ENCODE measurements at places on chromosomes 5 and 9.
A peak's percentile ranks its signal among the peaks of the same experiment; 100 is the strongest.

- no peak for DNase-seq
These were observed 4.9 kb upstream of the TRAF1 start for GRCh38 chr9:120931231-120932085.

DNA sequence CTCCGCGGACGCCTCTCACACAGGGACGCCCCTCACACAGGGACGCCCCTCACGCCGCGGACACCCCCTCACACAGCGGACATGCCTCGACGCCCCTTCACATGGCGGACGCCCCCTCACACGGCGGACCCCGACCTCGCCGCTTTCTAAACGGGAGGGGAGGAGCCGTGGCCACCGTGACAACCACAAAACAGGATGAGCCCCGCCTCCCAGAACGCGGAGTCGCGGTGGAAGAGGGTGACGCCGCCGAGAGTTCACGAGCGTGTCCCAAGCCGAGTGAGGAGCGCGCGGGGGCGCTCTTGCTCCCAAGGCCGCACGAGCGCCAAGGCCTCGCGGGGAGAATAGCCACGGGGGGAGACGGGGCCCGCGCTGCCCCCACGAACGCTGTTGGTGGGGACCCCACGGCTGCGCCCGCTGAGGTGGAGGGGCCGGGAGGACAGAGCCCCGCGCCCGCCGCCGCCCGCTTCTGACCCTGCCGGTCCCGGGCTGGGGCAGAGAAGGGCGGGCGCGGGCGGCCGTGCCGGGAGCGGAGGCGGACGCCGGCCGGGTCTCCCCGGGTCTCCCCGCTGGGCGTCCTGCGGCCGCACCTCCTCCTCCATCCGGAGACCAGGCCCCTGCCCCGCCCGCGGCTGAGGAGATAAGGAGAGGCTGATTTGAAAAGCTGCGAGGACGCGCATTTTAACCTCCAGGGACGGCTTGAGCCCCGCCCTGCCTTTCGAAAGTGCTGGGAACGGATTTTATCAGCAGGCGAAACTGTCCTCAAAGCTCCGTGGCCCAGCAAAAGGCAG, 3.9 kb upstream of the NKD2 start:
- DNase-seq, result no peak

GRCh38 chr9:110578575-110579033, 937 bp downstream of the SVEP1 start:
- DNase-seq, result no peak

DNA sequence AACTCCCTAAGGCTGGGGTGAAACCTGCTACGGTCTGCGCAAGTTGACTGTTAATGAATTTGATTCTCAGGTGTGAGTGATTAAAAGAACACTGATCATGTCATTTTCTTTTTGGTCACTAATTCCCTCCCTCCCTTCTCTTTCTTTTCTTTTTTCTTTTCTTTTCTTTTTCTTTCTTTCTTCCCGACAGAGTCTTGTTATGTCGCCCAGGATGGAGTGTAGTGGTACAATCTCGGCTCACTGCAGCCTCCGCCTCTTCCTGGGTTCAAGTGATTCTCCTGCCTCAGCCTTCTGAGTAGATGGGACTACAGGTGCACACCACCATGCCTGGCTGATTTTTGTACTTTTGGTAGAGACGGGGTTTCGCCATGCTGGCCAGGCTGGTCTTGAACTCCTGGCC, 2.6 kb downstream of the ANXA1 start:
- DNase-seq, result no peak

- DNase-seq, result no peak
These were observed 214.6 kb upstream of the TLE4 start for GRCh38 chr9:79357194-79357593.

DNA sequence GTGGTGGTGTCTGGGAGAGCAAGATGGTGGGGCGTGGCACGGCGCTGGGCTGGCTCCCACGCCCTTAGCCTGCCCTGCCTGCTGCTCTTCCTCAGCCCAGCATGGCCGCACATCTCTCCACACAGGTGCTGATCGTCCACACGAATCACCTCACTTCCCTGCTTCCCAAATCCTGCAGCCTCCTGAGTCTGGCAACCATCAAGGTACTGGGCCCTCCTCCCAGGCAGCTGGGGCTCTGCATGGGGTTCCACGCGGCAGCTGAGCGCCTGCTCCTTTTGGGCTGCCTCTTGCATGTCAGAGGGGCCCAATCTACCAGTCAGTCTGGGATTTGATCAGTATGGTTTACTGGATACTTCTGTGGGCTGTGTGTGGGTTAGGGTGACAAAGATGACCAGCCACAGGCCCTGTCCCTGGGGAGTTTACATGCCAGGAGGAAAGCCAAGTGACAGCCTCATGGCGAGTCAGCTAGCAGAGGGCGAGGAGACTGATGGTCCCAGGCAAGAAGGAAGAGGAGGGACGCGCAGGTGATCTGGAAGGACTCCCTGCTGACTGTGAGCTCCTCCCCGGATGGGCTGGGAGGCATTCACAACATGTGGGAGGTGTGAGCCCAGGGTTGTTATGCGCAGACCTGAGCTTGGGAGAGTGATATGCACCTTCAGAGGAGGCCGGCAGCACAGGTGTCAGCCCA, 6.0 kb downstream of the LRSAM1 start:
- no peak for DNase-seq

GRCh38 chr5:143648696-143649095, 163.3 kb upstream of the HMHB1 start:
- DNase-seq, result peak; percentile 2

GRCh38 chr5:117590944-117591343, 1016.3 kb upstream of the SEMA6A start:
- DNase-seq, result no peak

DNA sequence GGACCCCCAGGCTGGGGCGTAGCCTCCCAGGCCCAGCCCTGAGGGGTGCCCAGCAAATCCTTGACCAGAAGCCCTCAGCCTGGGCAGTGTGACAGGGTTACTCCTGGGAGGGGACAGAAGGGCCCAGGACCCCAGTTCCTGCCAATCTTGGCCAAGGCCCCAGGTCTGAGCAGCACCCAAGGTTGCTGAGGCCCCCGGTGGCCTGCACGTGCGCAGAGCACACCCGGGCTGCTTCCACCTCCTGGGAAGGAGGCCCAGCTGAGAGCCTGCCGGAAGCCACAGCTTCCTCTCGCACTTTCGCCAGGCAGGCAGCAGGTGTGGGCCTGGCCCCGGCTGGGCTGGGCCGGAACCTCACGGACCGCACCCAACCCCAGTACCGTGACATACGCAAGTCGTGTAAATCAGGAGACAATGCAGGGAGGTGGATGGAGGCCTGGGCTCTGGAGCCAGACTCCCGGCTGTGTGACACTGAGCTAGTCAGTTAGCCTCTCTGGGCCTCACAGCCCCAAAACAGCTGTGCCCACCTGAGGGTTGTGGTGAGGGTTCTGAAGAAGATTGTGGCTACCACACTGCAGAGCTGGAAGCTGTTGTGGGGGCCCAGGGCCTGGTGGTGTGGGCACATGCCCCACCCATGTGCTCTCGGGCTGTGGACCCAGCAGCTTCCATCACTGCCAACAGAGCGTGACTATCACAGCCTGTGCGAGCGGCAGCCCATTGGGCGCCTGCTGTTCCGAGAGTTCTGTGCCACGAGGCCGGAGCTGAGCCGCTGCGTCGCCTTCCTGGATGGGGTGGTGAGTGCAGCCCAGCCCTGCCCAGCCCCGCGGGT, 5.1 kb downstream of the GRK6 start:
- DNase-seq, result no peak

DNA sequence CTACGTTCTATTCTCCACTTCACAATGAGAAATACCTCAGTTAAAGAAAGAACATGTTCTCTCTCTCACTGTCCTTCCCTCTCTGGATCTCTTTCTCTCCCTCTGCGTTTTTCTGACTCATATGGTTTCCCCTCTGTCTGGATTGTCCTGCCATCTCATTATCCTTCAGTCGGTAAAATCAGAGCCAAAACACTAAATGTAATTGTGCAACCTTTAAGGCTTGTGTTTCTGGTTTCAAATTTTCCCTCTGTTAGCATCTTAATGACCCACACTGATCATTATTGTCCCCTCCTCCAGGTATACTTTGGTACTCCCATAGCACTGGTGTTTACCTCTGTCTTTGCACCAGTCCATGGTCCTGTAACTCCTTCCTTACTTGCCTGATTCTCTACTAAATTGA, 509.4 kb upstream of the C9orf72 start:
- no peak for DNase-seq

GRCh38 chr5:96896276-96896675, 20.0 kb downstream of the ERAP2 start:
- no peak for DNase-seq

DNA sequence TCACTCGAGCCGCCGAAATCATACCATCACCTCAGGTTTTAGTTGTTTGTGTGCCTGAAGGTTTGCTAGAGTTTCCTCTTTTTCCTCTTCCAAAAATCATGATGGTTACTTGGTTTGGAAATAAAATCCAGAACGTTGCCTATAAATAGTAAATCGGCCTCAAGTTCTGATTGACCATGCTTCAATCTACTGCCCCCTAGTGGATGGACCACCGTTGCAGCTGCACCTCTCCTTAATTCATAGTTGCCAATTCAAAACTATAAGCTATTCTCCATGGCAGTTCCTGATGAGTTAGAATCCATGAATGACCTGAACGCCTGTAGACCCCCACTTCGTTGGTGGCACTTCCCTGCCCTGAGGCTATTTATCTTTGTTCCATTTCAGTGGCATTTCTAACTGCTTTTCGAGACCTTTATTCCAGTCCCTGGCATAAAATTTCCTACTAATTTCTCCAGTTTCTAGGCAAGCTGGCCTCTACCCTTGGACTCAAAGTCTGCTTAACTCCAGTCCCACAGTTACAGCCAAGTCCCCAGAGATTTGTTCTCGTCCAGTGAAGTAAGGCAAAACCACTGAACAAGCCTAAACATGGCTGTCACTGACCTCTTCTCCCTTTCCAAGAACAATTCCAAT, 422.6 kb downstream of the EFNA5 start:
- DNase-seq, result peak; percentile 8

DNA sequence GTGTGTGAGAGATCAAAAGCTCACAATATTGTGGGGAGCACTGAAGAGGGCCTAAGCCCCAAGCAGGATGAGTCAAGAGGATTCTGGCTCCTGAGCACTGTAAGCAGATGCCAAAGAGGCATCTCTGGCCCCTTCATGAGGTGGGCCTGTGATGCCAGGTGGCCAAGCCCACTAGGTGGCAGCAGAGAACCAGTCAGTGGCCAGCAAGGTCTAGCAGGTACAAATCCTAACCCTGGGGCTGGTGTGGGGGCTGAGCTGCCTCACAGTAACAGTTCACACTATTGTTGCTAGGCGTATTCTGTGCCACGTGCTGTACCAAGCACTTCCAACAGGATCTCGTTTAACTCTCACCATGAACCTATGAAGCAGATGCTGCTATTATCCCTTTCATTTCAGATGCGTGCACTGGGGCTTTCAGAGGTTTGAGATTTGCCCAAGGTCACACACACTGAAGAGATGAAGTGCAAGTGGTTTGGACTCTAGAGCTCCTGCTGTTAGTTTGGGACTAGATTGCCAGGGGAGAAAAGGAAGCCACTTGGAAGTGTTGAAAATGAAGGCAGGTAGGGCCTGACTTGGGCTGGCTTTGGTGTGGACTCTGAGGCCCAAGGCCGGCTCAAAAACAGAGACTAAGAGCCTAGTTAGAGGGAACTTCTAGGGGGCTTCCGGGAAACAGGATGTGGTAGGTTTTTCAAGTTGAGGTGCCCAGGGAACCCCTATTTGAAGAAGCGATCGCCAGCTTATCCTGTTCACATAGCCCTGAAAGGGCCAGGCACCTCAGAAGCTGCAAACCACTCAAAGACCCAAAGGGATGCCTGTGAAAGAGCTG, 4.4 kb upstream of the MLANA start:
- peak; percentile 88 for DNase-seq

DNA sequence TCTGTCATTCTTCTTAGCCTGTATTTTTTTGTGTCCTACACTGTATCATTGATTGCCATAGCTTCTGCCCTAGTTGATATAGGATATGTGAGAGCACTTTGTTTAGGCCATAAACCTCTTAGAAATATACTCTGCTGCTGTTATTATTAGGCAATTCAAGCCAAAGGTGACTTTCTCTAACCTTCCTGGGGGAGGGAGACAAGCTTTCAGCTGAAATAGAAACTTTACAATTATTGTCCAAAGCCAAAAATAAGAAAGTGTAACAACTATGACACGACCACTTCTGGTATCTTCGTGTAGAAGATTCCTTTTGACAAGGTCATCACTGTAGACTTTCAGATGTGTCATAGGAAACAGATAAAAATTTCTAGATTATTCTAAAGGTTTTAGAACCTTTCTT, 12.2 kb upstream of the CSNK1A1 start:
- no peak for DNase-seq

DNA sequence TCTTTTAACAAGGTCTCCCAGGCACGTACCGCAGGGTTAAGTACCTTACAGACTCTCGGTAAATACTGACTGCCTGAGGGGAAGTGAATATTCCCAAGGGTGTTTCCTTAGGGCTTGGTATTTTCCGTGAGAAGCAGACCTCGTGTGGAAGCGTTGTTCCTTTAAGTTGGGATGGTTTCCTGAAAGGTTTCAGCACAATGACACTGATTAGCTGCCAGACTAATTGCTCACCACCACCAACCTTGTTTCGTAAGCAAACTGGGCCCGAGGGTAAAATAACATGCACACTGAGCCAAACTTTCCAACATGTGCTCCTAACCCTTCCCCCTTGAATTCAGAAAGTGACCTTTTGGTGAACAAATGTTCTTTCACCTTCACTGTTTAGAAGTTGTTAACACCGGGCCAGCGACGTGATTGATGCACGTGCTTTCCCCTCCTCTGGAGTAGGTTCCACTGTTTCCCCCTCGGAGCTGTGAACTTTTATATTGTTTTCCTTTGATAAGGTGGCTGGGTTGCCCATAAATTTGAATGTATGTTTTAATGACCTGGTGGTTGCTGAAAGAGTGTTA, 128.1 kb upstream of the RPS23 start:
- DNase-seq, result no peak
